ENCODE measurements at places on chromosomes 11 and 22.

GRCh38 chr11:76745044-76745376 is 38.1 kb upstream of the TSKU start:
- DNase-seq: no peak

DNA sequence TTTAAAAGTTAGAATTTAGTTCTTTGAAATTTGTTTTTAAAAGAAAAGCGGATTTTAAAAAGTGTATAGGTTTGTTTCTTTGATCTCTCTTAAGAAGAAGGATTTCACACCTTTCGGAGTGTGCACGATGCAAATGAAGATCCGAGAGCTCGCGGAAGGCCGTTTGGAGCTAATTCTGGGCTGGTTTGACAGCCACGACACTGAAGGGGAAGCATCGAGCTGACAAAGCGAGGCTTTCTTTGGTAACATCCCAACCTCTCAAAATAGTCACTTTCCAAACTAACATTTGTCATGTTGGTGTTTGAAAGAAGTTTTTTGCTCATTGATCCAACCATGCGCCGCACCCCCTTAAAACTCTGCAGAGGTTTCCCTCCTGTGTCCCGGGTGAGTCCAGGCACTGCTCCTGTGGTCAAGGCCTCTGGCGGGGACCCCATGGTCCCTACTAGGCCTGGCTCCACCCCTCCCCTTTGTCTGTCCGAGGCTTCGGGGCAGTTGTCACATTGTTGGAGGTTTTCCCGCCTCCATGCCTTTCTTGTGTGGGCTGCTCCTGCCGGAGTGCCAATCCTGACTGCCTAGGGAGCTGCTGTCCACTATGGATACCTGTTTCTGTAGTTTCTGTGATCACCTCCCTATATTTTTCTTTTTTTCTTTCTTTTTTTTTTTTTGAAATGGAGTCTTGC is 39.7 kb downstream of the MPPED1 start:
- DNase-seq: no peak

GRCh38 chr11:93166862-93167261 is 30.9 kb downstream of the SLC36A4 start:
- DNase-seq: no peak

DNA sequence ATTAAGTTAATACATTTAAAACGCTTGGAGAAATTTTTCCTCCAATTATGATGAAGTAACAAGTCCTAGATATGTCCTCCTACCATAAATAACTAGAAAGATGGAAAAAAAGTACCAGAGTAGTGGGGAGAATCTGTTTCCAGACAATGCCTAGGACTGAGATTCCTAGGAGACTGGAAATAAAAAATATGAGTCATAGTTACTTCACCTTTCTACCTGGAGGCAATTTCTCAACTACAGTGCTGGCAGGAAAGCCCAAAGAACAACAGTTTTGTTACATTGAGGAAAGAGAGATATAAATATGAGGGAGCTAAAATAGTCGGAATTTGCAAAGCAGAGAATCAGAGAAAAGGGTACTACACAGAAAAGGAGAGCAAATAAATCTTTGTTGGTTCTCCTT is 202.1 kb upstream of the ARHGAP42 start:
- DNase-seq: no peak

DNA sequence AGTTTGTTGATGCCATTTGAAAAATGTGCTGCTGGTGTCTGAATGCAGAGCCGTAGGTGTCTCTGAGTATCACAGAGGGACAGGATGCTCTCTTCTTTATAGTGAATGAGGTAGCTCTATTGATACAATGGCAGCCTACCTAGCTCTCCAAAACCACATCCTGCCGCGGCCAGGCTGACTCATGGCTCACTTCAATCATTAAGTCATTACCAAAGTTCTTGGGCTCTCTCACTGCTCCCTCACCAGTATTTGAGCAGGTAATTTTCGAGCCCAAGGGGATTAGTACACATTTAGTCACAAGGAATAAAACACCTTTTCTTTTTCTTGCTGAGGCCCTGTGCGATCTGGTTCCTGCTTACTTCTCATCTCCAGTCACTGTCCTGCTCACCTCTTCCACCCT is 509.0 kb upstream of the LARGE1 start:
- DNase-seq: no peak

- DNase-seq: no peak
Observed at GRCh38 chr11:81829976-81830375, 903.7 kb downstream of the FAM181B start.

DNA sequence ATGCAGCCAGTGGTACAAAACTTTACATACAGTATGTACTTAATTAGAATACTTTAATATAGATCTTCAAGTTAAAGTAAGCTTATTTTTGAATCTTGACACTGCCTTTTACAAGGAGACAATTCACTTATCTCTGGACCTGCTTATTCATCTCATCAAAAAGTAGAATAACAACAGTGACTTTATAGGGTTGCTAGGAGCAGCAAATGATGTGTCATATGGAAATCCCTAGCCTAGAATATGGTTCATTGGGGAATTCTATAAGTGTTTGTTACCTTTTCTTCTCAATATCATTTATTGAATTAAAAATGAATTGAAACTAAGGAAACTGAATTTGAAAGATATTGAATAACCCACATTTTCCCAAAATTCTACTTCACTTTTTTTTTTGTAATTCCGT is 45.0 kb upstream of the FIBIN start:
- DNase-seq: no peak

- DNase-seq: no peak
Observed at GRCh38 chr22:46443850-46444389, 93.5 kb downstream of the CELSR1 start.

GRCh38 chr22:38953577-38954413 is 3.6 kb upstream of the APOBEC3A start:
- peak; percentile 91 for DNase-seq

GRCh38 chr11:35138943-35139721 is at the start of gene CD44:
Gene CD44, plus strand, starts transcription at chr11:35139171. Its CDS starts 133 bp downstream, at chr11:35139304.
- no peak for DNase-seq

DNA sequence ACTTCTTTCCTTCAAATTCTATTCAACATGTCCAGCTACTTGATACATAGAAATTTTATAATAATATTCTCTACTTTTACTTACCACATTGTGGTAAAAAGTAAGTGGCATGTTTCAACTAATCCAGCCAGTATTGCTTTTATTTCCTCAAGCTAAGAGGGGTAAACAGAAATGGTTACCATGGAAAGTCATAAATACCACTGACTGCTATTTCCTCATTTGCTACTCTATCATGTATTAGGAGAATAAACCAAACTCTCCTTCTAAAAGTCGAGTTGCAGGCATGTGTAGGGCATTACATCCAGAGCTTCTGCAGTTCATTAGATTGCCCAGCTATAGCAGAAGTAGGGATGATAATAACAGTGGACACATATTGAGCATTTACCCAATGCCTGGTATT is 208.4 kb downstream of the MAML2 start:
- DNase-seq: no peak

GRCh38 chr22:27746918-27747317 is 54.6 kb downstream of the MN1 start:
- no peak for DNase-seq

GRCh38 chr22:47064416-47064815 is 302.0 kb downstream of the TBC1D22A start:
- no peak for DNase-seq

- DNase-seq: no peak
Observed at GRCh38 chr11:86442420-86442819, 67.7 kb downstream of the CCDC81 start.

DNA sequence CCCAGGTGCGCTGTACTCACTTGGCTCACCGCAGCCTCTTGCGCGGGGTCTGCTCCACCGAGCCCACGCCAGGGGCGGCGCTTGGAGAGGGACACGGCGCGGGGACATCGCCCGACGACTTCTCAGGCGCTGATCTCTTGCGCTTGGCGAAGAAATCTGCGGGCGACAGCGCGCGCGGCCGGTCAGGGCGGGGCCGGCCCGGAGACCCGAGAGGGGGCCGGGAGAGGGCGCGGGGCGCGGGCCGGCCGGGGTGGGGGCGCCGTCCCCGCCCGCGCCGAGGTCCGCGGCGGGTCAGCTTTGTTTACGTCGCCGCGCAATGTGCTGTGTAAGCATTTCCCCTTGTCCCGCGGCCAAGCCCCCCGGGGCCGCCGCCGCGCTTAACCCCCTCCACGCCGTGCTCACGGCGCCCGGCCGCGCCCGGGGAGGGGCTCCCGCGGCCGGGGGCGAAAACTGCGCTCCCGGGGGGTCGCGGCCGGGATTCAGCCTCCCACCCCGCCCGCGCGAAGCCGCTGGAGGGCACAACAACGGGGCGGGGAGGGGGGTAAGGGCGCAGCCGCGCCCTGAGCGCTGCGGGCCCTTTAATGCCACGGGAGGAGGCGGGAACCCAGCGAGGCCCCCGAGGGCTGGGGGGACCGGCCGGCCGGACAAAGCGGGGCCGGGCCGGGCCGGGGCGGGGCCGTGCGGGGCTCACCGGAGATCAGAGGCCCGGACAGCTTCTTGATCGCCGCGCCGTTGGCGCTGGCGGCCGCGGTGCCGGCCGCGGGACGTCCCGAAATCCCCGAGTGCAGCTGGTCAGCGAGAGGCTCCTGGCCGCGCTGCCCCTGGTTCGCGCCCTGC is 1.4 kb downstream of the CDKN1C start:
- no peak for DNase-seq

- no peak for DNase-seq
Observed at GRCh38 chr22:39392341-39392948, 7.1 kb upstream of the TAB1 start.

DNA sequence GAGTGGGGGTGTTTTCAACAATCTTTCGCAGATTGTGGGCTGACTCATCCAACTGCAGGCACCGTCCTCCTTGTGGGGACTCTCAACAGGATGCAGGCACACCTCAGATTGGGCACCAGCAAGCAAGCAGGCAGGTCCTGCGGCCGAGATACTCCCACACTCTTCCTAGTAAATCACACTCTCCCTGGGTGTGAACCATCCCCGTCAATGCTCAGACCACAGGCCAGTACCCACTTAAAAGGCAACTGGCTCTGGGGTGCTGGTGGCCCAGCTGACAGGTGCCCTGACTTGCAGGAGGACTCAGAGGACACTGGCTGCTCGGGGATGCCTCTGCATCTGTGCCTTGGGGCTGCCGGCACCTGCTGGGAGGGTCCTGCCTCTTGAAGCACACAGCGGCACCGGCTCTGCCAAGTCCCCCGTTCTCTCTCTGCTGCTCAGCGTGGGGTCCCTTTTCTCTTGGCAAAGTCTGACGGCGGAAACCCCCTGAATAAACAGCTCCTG is 282.5 kb downstream of the CTTN start:
- no peak for DNase-seq

GRCh38 chr22:20257212-20258020 is 10.7 kb downstream of the RTN4R start:
- DNase-seq: no peak

GRCh38 chr11:118252688-118253087 is 523 bp upstream of the MPZL3 start:
- no peak for DNase-seq

- no peak for DNase-seq
Observed at GRCh38 chr11:117761993-117762392, 35.0 kb downstream of the DSCAML1 start.

GRCh38 chr11:200224-201003 is 6.8 kb downstream of the BET1L start:
- no peak for DNase-seq

- DNase-seq: no peak
Observed at GRCh38 chr11:96151501-96151900, 191.5 kb downstream of the MAML2 start.

GRCh38 chr11:15006139-15006759 is 34.1 kb upstream of the CALCA start:
- peak; percentile 4 for DNase-seq

DNA sequence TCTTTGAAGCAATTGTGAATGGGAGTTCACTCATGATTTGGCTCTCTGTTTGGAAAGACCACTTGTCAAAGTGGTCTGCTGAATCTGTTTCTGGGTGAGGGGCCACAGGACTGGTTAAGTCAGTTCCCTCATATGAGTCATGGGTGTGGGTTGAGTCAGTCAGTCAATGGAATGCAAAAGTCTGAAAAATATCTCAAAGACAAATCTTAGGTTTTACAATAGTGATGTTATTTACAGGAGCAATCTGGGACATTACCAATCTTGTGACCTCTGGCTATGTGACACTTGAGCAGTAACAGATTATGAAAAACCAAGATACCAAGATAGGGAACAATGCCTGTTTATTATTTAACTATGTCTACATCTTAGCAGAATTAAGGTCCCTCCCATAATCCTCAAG is 311.6 kb downstream of the AASDHPPT start:
- DNase-seq: no peak

GRCh38 chr11:21912285-21912684 is 280.6 kb upstream of the ANO5 start:
- DNase-seq: no peak

DNA sequence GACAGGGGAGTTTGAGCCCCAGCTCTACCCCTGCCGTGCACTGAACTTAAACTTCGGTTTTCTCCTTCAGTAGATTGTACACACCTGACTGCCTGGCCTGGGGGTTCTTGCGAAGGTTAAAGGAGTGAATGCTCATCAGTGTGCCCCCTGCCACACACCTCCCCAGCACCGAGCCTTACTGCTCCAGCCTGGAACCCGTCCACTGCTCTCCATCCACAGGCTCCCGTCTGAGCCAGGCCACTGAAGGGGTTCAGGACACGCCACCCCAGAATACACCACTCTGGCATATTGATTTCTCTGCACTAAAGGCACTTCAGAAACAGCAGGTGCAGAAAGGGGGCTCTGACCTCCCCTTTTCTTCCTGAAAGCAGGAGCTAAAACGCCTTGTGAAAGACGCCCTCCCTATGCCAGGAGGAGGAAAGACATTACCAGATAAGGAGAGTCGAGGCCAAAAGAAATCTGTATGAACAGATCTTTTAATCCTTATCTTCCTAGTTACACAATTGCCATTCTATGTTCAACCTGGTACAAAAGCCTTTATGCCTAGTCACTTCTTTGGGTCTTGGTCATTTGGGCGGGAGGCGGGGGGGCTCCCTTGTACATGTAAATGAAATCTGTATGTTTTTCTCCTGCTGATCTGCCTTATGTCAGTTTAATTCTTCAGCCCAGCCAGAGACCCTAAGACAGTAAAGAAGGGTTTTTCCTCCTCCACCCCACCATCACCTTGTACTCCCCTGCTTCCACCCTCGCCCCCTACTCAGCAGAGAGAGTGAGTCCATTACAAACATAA is 1.9 kb upstream of the SSTR3 start:
- no peak for DNase-seq

GRCh38 chr11:113014262-113015097 is 53.3 kb downstream of the NCAM1 start:
- DNase-seq: no peak

GRCh38 chr11:17388609-17389210 is at the start of gene KCNJ11:
Gene KCNJ11, minus strand, starts transcription at chr11:17388659. Its CDS starts 568 bp downstream, at chr11:17388091.
- no peak for DNase-seq

Data from GM12864 (cell line).